ENCODE measurements at places on chromosomes 3 and 15.

DNA sequence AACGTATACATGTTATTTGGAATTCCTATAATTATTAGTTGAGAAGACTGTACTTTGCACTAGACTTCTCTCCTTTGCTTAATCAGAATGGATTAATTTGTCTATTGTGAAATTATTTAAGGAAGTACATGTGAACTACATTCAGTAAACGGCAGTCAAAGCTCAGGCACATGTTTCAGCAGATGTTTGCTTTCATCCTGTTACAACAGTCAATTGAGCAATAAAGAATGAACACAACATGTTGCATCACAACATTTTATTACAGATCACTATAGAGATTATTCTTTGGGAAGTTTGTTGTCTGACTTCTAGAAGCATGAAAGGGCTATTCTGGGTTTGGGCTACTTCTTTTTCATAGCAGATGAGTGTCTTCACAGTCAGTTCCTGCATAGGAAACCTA, 39.2 kb downstream of the RAB27A start:
- no peak for DNase-seq

DNA sequence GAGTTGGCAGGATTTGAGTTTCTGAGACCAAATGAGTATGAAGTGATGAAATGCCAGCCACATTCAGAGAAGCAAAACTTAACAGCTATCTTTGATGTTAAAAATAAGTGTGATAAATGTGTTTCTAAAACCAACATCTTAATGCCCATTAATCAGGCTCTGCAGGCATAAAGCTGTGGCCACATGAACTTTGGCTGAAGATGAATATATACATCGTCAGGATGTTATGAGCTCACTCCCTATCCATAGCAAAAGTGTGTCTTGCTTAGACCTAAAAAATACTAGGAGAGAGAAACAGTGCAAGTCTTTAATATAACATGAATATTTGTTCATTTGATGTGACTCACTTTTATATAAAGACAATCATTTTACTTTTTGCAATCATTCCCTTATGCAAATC, 218.0 kb downstream of the CADM2 start:
- no peak for DNase-seq

GRCh38 chr3:177106184-177106583, 91.1 kb downstream of the TBL1XR1 start:
- no peak for DNase-seq

DNA sequence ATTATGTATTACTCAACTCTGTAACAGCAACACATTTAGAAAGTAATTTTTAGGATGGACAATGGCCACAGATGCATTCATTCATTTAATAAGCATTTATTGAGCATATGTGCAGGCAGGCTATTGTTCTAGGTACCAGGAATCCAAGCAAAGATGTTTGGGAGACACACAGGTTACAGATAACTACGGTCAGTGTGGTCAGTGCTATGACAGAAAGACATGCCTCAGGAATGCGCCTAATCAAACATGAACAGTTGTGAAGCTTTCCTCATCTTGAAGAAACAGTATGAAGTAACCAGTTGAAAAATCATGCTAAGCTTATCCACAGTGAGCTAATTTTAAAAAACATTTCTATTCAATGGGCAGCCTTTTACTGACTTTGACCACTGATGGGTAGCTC, 155.4 kb upstream of the CCDC54 start:
- DNase-seq = no peak

DNA sequence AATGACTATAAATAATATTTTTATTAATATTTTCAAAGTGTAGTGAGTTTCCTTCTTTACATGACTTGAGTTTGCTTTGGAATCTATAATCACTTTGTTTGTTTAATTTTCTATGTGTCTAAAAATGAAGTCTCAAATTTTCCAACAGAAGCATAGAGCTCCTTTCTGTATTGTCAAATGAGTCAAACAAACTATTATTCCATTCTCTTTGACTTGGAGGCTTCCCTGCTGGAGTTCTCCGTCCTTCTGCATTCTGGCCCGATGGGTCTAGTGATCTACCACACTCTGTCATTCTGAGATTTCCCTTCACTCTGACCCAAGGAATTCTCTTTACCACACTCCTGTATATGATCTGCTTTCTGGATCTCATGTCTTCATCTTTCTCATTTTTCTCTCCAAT, 30.1 kb downstream of the POLR2M start:
- DNase-seq = no peak

GRCh38 chr3:29720665-29721064, 439.8 kb downstream of the RBMS3 start:
- DNase-seq = no peak

- peak; percentile 88 for DNase-seq
Measured at GRCh38 chr3:152834776-152835600, at the start of gene P2RY1. Gene P2RY1, plus strand, starts transcription at chr3:152835131. Its CDS starts 652 bp downstream, at chr3:152835783.

Measured in kidney (tissue), 22 donors.